ENCODE measurements at places on chromosomes 11 and 22.

DNA sequence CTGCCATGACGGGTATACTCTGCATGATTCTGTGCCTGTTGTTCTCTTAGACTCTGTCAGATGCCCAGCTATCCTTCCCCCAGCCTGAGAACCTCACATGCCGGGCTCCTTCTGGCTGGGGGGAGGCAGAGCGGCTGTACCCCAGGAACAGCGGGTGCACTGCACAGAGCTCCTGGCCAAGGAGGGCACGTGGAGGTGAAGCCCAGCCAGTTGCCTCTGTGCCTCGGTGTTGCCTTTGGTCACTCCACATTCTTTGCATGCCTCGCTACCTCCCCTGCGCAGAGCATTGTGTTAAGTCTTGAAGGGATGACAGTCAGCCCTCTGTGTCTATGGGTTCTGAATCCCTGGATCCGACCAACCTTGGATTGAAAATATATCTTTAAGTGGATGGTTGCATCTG lies 77.7 kb downstream of the FEZ1 start:
- no peak for DNase-seq

- DNase-seq = no peak
These were observed 53.4 kb upstream of the PARVG start for GRCh38 chr22:44127356-44127755.

DNA sequence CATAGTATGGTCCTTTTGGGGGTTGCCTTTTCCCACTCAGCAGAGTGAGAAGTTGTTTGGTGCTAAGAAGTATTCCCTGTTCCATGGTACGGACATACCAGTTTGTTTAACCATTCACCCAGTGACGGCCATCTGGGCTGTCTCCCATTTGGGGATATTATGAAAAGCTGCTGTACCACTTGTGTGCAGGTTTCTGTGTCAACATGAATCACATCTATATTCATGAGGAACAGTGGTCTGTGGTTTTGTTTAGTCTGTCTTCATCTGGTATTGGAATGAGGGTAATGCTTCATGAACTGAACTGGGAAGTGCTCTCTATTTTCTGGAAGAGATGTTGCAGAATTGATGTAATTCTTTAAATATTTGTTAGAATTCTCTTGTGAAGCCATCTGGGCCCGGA lies 89.5 kb downstream of the TRMU start:
- no peak for DNase-seq

- DNase-seq = no peak
These were observed 2.2 kb downstream of the ZNF143 start for GRCh38 chr11:9462806-9463537.

- peak; percentile 76 for DNase-seq
These were observed at the start of gene CECR2 for GRCh38 chr22:17369439-17370025. CECR2 (plus strand) TSS chr22:17369460; CDS start chr22:17369784, 324 bp downstream.

DNA sequence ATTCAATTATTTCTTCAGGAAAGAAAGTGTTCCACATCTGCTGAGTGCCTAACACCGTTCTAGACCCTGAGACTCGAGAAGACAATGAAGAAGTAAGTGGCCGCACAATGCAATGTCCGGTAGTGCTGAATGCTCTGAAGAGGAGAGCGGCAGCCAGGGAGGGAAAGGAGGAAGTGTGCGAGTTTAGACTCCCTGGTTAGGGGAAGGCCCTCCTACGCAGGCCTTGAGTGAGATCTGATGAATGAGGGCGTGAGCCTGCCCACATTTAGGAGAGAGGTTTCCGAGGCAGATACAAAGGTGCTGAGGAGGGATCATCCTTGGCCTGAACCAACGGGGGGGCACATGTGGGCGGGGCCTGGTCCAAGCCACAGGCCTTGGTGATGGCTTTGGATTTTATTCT lies 558.6 kb downstream of the NTM start:
- DNase-seq = no peak

- DNase-seq = no peak
These were observed 36.8 kb downstream of the TBX1 start for GRCh38 chr22:19797086-19798002.
